Activated CD8-positive, alpha-beta memory T cell treated with anti-CD3 and anti-CD28 coated beads, Interleukin-2, amount 50 U/mL, for 4 hours (primary cell): ENCODE measurements at places on chromosomes 6 and 20.

DNA sequence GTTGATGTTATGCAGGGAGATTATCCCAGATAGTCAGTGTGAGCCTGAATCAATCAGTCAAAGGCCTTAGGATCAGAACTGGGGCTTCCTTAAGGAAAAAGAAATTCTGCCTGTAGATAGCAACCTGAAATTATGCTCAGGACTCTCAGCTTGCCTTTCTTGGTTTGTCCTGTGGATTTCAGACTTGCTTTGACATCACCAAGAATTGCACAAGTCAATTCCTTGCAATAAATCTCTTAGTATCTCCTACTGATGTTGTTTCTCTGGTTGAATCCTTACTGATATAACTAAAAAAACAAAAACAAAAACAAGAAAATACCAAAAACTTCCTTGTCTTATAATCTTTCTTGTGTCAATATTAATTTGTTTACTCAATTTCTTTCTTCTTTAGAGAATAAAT lies 258.9 kb upstream of the TCF21 start:
- DNase-seq, result no peak

- no peak for DNase-seq
These were observed 64.8 kb upstream of the KIF25 start for GRCh38 chr6:167932468-167933276.

DNA sequence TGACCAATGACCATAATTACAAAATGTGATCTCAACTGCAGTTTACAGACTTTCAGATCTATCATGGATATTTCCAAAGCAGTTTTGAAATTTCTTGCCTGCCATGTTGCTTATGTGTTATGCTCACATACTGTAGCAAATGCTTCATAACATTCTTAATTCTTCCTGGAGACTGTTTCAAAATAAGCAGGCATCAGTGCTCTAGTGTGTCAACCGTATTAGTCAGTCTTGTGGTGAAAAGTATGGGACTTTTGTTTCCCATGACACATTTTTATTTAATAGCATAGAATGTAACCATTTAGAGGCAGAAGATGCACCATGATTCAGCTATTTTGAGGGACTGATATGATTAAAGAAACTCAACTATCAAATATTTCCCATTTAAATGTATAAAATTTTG lies 1.7 kb downstream of the POPDC3 start:
- no peak for DNase-seq

DNA sequence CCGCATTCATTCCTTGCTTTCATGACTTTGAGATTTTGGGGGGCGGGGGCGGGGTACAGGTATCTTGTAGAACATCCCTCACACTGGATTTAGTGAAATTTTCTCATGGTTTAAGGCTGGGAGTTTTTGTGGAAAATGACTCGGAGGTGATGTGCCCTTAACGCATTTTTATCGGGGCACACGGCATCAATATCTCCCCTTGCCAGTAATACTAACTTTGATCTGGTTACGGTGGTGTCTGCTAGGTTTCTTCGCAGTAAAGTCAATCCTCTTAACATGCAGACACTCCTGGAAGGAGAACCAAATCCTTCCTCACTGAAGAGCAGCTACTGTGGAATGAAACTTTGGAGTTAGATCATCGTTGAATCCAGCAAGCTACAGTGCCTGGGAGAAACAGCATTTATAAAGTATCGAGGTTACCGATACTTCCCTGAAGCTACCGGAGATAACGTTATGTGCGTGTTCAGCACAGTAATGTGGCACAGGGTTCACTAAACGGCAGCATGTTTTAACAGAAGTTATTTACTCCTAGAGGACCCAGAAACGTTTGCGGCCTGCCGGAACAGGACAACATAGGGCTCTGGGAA lies 1.2 kb upstream of the DYNLRB1 start:
- no peak for DNase-seq

GRCh38 chr6:74167976-74168375 lies 472.0 kb downstream of the CD109 start:
- no peak for DNase-seq

DNA sequence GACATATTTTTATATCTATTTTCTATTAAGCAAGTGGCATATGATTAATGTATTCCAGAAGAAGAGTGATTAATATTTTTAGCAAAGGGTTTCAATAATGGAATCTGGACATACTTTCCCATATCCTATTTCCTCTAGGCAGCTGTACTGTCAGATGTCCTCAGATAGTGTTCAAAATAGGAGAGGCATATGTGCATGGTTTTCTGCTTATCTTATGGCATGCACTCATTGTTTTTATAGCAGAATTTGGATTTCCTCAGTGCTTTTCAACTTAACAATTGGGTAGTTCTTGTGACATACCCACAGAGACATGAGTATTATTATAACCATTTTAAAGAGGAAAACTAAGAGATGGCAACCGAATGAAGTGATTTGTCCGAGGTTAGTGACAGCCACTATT lies 12.6 kb upstream of the SLC17A5 start:
- no peak for DNase-seq

DNA sequence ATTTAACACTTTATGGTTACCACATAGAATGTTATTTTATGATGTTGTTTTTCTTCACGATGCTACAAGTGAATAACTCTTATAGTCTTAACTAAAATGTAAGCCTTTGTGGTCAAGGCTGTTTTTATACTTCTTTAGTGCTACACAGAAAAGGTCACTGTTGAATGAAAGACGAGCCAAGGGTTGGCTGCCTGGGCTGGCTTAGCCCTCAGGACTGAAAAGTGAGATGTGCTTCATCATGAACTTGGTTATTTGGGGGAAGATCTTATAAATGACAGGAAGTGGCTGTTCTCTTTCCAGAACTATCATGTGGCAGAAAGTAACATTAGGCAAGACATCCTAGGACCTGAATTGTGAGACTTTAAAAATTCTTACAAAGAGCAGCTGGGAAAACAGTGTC lies 404.0 kb downstream of the BTBD3 start:
- DNase-seq, result no peak

GRCh38 chr6:80280262-80281010 lies 174.0 kb downstream of the BCKDHB start:
- no peak for DNase-seq

DNA sequence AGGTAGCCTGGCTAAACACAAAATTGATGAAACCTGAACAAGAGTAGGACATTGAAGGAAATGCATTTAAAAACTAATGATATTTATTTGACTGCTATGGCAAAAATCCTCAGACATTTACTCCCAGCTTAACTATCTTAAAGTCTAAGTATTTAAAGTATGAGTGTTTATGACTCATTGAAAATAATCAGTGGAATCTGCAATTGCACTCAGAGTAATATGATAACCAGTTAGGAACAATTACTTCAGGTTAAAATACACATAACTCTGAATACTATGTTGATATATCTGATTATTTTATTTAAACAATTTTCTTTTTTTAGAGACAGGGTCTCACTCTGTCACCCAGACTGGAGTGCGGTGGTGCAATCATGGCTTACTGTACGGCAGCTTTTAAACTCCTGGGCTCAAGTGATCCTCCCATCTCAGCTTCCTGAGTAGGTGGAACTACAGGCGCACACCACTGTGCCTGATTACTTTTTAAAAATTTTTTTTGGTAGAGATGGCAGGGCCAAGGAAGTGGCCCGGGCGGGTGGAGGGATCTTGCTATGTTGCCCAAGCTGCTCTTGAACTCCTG lies 43.9 kb downstream of the FILIP1 start:
- DNase-seq, result no peak

GRCh38 chr6:134510142-134510541 lies 192.2 kb upstream of the SGK1 start:
- no peak for DNase-seq

- DNase-seq, result no peak
These were observed 449 bp downstream of the PFDN6 start for GRCh38 chr6:33289784-33290315.

DNA sequence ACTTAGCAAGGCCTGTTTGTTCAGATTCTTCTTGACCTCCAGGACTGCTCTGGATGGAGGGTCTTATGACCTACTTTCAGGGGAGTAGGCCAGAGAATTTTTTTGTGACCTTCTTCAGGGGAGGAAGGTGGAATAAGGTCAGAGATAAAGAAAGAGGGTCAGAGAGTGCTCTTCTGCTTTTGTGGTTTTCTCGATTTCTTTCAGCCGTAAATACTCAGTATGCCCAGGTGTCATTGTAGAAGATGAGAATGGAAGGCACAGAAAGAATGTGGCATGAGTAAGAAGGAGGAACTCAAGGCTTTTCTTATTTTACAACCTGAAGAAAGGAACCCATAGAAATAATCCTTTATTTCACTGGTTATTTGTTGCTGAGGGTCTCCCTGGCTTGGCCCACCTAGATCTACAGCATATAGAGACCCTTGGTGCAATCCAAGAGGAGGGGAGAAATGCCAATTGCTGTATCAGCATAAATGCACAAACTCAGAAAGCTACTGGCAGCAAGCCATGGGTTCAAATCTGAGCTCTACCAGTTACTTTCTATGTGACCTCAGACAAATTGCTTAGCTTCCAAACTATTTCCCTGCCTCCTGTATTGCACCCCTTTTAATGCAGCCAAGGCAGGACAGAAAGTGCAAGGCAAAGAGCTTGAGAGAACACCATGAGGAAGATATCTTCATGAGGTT lies 68.0 kb downstream of the OLIG3 start:
- DNase-seq, result no peak

DNA sequence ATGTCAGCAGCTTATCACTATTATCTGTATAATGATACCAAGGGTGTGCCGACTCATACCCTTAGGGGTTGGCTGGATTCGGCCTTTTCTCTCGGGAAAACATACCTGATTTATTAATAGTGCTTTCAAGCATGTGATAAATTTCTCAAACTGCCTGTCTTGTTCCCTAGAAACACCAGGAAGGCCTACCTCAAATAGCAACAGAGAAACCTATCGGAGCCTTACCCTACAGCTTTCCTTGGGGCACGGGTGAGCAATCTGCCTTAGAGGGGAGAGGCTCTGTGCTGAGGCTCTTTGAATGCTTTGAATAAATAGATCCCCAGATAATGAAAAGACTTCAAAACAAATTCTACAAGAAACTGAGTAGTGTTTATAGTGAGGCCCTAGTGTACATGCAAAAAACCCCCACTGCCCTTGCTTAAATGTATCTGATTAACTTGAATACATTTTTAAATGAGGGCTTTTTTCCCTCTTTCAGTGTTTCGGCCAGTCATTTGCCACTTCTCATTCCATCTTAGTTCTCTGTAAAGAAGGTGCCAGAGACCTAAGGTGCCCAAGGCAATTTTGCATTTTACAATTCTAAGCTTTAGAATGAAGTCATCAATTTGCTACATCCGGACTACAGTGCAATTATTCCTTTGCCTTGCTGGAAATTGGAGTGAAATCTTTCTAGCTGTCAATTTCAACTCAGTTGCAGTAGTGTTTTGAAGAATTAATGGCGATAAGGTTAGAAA lies 320.1 kb downstream of the ESR1 start:
- DNase-seq, result no peak

- peak; percentile 77 for DNase-seq
These were observed at the start of gene NCOA7 for GRCh38 chr6:125790358-125791150. NCOA7 (plus strand) TSS chr6:125790960; CDS start chr6:125815355, 24,395 bp downstream.

- no peak for DNase-seq
These were observed 131.5 kb upstream of the KCNK16 start for GRCh38 chr6:39453956-39454524.

DNA sequence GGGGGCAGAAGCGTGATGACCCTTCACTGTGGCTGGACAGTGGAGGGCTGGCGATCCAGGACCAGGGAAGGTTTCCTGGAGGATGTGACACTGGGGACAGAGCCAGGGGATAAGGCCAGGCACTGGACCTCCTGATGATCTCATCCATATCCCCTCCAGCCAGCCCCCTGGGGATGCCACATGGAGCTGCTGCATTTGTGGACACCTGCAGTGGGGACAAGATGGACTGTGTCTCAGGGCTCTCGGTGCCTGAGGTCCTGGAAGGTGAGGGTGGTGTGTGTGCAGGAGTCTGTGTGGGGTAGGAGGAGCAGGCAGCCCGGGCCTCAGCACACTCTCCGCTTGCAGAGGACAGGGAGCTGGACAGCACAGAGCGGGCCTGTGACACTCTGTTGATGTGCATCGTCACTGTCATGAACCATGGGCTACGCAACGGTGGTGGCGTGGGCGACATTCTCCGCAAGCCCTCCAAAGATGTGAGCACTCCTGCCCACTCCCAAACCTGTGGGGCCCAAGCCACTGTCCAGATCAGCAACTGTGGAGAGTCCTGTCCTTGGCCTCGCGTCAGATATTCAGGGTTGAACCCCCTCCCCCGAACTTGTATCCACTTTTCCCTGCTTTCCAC lies 19.9 kb downstream of the UQCC2 start:
- no peak for DNase-seq

- peak; percentile 15 for DNase-seq
These were observed 10.4 kb upstream of the VNN2 start for GRCh38 chr6:132768051-132768517.

GRCh38 chr6:166331503-166332415 lies 10.6 kb downstream of the SFT2D1 start:
- no peak for DNase-seq

DNA sequence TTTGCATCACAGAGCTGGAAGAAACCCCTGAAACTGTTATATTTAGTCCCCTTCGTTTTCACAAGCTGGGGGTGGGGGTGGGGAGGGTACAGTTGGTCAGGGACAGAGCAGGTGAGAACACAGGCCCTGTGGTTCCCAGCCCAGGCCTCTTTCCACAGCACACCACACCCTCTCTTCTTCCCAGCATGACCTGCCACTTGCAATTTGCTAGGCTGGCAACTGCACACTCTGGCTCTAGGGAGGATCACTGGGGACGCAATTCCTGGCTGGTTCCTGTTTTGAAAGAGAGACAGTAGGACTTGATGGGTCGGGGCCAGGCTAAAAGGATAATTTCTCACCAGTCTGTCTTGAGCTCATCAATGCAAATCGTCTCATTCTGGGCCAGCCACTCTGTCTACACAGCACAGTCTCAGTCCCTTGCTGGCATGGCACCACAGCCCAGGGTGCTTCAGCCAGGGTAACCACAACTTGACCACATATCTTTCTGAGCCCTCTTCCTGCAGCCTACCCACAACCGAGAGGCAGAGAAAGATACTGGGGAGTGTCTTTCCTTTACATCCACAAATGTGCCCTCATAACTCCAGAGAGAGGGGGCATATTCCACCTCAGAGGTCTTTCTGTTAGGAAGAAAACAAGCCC lies 41.7 kb upstream of the EMILIN3 start:
- DNase-seq, result no peak

GRCh38 chr6:137970368-137970767 lies 103.3 kb downstream of the TNFAIP3 start:
- peak; percentile 20 for DNase-seq

GRCh38 chr20:35020108-35020928 lies 64.7 kb downstream of the MYH7B start:
- no peak for DNase-seq

GRCh38 chr20:12821249-12821648 lies 187.5 kb upstream of the SPTLC3 start:
- no peak for DNase-seq

- no peak for DNase-seq
These were observed 809.6 kb downstream of the TENT5A start for GRCh38 chr6:80942911-80943310.
